ENCODE measurements at places on chromosomes 4 and X.

DNA sequence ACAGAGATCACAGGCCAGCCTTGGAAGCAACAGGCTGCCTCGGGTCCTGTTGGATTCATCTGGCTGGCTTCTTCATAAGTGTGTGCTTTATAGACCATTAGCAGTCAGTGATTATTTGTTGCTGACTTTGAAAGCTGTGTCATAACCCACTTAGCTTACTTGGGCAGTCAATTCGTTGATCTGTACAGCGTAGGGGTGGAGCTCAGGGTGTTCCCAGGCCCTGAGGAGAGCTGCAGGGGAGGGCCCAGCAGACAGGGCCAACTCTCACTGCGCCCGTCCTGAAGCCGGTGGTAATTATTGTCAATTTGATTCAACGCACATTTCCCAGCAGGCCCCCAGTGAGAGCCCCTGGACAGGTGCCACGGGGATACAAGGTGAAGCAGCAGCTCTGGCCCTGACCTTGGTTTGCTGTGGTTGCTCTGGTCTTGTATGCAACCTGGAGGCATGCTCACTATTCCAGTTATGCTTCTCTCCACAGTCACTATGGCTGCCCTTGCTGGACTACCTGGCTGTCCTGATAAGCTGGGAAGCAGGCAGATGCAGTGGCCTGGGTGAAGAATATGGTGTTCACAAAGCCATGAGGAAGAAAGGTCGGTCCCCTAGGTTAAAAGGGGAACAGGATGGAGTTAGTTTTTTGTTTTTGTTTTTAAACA is 40.1 kb upstream of the HMGB3 start:
- no peak for DNase-seq

GRCh38 chrX:17732138-17732783 is 5.0 kb upstream of the SCML1 start:
- DNase-seq = no peak

DNA sequence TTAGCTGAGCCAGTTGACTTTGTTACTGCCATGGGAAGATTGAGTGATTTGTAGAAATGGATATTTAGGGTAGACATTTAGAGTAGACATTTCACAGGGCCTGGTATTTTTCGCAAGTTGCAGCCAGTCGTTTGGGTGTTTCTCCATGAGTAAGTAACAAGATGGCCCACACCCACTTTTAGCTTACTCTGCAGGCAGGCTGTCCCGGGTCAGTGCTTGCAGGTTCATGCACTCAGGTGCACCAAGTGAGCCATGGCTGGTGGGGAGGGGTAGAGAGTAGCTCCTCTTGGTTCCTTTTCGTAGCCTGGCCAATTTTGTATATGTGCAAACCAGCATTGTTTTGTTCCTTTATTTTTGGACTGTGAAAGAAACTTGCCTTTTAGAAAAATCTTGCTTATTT is 145.6 kb downstream of the POLA1 start:
- DNase-seq = no peak

GRCh38 chr4:41185614-41186592 is 28.4 kb downstream of the APBB2 start:
- no peak for DNase-seq

GRCh38 chr4:126582737-126583136 is 1050.0 kb upstream of the INTU start:
- DNase-seq = no peak

GRCh38 chr4:174023641-174024040 is 259.8 kb downstream of the FBXO8 start:
- no peak for DNase-seq

GRCh38 chr4:138576684-138577083 is 334.5 kb upstream of the SLC7A11 start:
- no peak for DNase-seq

- no peak for DNase-seq
Observed at GRCh38 chrX:91066104-91066503, 368.5 kb upstream of the PABPC5 start.

GRCh38 chrX:118520216-118521206 is 24.9 kb downstream of the DOCK11 start:
- DNase-seq = no peak

GRCh38 chr4:20493761-20494353 is 206.4 kb upstream of the PACRGL start:
- no peak for DNase-seq

- no peak for DNase-seq
Observed at GRCh38 chr4:164428561-164428960, 325.4 kb upstream of the SMIM31 start.

DNA sequence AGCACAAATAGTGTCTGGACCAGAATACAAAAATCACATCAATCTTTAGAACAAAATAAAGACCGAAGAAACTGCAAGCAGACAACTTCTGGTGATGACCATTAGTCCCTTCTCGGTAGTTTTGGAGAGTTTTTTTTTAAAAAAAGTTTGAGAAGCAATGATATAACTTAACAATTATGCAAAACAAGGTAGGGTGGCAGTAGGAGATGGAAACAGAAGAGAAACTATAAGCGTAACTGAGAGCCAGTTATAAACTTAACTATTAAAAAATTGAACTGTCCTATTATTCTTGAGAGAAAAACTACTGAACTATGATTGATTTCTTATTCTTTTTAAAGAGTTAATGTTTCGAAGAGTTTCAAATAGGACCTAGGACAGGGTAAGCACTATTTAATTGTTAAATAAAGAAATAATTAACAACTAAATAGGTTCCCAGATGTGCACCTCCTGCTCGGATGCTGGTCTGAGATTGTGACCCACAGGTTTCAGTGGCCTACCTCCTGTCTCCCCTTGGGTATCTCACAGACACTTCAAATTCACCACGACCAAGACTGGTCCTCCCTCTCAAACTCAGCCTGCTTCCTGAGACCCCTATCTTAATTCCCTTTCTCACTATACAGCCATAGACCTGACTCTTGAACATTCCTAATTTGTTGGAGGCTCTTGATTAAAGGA is 81.3 kb downstream of the LEF1 start:
- DNase-seq = no peak
